T-helper 2 cell (primary cell): ENCODE measurements at places on chromosomes 16 and 17.

DNA sequence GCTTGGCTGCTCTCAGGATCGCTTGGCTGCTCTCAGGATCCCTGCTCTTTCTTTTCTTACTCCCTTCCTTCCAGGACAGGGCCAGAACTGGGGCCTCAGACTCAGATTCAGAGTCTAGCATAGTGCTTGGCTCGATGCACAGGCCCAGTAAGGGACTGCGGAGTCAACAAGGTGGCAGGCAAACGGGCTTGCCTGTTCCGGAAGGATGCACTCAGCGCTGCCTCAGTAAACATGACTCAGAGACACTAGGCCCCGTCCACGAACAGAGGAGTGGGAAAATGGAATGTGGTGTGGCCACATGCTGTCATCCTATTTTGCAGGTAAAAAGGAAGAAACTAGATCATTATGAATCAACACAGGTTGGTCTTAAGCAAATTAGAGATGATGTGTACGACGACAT is 9.8 kb downstream of the SPHK1 start:
- DNase-seq, result no peak

DNA sequence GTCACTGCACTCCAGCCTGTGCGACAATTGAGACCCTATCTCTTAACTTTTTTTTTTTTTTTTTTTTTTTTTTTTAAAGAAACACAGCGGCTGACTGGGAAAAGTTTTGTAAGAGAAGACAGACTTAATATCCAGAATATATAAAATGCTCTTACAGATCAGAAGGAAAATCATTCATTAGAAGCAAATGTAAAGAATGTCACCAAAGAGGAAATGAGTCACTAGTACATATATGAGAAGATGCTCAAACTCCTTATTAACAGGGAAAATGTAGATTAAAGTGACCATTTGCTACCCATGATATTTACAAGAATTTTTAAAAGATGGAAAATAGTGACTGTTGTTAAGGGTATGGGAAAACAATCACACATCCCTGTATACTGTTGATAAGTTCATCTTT is 48.9 kb downstream of the RABEP1 start:
- DNase-seq, result no peak

- no peak for DNase-seq
These were observed 48.0 kb downstream of the TEKT5 start for GRCh38 chr16:10646581-10647263.

DNA sequence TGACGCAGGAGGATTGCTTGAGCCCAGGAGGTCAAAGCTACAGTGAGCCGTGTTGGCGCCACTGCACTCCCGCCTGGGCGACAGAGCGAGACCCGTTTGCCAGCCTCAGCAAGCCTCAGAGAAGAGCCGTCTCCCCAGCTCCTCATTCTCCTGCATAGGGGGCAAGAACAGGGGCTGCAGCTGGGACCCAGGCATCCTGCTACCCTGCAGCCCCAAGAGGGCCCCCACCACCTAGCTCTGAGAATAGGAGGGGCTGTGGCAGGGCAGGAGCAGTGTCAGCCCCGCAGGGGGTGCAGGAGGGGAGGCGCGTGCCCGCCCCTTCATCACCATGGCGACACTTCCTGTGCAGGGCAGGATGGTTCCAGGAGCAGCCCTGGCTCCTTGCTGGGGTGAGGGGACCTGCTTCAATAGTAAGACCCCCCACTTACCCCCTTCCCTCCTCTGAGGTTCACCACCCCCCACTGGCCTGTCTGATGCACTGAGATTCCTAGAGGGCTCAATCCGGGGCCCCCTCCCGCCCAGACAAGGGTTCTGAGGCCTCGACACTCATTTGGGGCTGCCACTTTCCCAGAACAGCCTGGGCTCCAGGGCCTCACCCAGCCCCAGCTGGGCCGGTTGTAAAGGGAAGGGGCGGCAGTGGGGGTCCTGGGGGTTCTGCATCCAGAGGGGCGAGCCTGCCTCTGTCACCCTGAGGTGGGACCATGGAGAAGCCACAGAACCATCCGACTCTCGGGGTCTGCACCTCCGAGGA is 20.2 kb downstream of the VASN start:
- DNase-seq, result no peak

DNA sequence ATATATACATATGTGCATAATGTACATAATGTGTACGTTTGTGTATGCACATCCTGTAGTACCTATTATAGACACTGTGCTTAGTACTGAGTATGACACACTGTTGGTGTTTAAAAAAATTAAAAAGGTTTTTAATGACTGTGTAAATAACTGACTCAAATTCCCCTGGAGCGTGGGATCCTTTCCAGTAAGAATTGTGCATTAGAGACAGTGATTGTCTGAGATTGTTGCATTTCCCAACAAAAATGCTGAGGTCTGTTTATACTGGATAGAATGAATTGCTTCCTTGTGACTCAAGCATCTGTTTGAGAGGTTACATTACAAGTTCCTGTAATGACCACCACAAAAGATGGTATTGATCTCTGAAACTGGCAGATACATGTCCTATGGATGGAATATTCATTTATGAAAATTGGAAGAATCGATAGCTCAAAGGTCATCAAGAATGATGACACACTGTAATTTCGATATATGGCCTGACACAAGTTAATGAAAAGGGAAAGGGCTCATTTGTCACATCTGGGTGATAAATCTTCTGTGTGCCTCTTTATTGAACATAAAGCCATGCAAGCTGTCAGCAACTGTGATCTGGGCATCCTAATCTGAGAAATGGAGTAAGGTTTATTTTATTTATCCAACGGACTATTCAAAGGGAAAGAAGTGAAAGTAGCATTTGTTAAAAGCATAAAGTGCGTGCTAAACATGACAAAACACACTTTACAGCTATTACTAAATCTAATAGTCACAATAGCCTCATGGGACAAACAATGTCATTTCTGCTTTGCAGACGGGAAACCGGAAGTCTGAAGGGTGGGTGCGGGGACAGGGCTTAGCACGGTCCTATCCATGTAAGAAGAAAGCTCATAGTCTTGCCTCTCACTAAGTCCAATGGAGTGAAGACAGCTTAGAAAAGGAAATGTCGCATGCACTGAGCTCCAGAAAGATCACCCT is 228.8 kb downstream of the CDH11 start:
- DNase-seq, result no peak

- no peak for DNase-seq
These were observed 8.6 kb upstream of the VAC14 start for GRCh38 chr16:70809392-70810060.

DNA sequence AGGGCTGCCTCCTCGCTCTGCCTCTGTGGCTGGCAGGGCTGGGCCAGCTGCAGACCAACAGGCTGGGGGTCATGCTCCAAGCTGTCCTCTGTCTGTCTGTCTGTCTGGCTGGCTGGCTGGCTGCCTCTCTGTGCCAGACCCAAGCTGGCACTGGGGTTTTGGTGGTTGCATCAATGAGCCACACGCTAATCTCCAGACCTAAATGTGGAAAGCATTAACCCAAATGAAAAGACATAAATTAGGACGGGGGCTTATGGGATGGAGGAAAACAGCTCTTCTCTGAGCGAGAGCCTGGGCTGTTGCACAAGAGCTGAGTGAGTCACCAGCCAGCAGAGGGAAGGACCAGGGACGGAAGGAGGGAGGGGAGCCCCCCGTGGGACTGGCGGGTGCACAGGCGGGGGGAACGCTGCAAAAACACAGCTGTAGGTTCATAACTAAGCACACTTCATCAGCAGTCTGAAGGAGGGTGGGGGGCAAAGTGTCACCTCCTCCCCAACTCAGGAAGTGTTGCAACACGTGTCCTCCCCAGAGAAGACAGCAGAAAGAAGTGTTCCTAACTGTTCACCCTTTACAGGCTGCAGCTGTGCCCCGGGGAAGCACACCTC is 83.4 kb downstream of the GAS7 start:
- peak; percentile 39 for DNase-seq

DNA sequence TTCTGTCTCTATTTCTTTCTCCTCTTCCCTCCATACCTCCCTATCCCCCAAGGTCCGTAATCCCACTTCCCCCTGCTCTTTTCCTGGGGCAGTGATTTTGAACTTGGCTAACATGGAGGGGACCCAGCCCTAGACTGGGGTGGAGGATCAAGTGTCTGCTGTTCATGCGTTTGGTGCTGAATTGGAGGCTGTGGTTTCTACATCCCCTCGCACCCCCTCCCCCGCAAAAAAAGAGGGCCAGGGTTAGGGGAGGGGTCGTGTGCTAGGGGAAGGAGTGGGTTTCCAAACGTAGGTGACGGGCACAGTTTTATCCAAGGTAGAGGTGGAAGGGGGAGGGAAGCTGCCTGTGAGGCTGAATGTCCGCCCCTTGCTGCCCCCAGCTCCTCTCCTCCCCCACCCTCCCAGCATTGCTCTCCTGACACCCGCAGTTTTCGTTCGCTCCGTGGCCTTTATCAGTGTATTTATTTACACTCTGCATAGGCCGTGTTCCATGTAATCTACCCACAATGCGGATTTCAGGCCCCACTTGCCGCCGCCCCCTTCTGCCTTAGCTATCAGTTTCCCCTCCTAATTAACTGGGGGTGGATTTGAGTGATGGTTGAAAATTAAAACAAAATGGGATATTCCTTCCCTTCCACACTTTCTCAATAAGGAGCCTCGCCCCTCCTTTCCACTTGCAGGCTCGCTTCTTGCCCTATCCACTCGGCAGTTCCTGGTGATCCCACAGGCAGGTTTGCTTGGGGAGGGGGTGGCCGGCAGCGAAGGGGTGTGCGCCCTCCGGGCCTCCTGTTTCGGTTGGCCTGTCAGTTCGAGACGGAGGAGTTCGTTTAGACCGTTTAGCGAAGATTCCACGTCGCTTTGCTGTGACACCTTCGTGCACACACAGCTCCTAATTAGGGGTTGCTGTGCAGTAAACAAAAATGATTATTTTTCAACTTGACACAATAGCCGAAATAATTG is 2.0 kb downstream of the GNAO1 start:
- no peak for DNase-seq

DNA sequence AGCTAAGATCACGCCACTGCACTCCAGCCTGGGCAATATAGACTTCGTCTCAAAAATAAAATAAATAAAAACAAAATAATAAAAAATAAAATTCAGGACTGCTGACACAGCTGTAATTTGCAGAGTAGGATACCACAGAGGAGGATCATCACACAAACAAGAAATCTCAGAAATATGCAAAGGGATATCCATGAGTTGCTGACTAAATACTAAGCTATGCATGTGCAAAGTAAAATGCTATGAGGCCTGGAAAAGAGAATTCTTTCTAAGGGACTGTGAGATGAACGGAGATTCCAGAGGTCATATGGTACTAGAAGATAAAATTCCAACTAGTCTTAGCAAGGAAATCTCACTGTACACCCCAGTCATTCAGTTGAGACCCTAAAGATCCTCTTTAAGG is 74.8 kb downstream of the SLC39A11 start:
- DNase-seq, result no peak

- no peak for DNase-seq
These were observed 47.2 kb downstream of the DNAH9 start for GRCh38 chr17:11645426-11645825.

DNA sequence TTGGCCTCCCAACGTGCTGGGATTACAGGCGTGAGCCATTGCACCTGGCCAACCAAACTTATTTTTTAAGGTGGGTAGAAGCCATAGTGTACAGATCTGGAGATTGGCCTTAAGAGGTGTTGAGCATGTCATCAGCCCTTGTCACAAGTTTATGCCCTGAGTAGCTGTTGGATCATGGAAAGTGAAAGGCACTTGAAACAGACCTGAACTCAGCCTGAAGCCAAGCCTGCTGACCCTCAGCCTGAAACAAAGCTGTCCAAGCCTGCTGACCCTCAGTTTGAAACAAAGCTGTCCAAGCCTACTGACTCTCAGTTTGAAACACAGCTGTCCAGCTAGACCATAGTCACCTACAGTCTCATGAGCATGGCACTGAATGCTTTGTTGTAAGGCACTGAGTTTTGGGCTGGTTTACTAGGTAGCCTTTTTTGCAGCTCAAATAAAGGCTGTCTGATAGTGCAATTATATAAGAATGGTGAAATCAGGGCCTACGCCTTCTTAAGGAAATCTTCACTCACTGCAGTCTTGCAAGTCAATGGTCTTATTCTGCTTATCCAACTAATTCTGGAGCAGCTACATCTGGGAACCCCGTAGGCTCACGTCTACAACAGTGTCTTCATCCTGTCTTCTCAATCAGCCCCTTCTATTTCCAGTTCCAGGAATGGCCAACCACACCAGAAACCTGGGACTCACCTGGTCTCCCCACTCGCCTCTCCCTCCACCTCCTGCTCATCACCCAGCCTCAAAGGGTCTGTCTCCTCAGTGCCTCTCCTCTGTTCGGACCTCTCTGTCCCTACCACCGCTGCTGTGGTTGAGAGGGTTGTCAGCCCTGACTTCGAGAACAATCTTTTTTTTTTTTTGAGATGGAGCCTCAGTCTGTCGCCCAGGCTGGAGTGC is 2.9 kb upstream of the NPIPB15 start:
- DNase-seq, result no peak

DNA sequence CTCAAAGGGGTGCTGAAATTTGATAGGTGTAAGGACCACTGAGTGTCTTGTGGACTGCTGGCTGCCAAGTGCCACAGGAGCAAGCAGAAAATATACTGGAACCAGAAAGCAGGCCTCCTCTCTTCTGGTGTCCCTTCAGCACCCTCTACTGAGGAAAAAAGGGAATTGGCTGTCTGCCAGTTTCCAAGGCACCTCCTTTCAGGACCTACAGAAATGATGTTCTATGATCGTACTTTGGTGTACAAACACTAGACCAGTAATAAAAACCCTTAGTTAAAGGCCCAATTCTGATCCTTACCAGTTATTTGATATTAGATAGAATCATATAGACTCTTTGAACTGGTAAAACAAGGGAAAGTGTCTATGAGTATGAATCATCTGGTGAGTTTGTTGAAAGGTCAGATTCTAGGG is 35.8 kb upstream of the BCAS3 start:
- peak; percentile 8 for DNase-seq

GRCh38 chr16:56866955-56867830 is 2.2 kb downstream of the SLC12A3 start:
- DNase-seq, result no peak

- no peak for DNase-seq
These were observed 19.6 kb downstream of the GLP2R start for GRCh38 chr17:9845306-9845705.

GRCh38 chr16:31897283-31897682 is 23.7 kb downstream of the ZNF267 start:
- no peak for DNase-seq

GRCh38 chr17:71779482-71779881 is 341.3 kb upstream of the SOX9 start:
- DNase-seq, result no peak

DNA sequence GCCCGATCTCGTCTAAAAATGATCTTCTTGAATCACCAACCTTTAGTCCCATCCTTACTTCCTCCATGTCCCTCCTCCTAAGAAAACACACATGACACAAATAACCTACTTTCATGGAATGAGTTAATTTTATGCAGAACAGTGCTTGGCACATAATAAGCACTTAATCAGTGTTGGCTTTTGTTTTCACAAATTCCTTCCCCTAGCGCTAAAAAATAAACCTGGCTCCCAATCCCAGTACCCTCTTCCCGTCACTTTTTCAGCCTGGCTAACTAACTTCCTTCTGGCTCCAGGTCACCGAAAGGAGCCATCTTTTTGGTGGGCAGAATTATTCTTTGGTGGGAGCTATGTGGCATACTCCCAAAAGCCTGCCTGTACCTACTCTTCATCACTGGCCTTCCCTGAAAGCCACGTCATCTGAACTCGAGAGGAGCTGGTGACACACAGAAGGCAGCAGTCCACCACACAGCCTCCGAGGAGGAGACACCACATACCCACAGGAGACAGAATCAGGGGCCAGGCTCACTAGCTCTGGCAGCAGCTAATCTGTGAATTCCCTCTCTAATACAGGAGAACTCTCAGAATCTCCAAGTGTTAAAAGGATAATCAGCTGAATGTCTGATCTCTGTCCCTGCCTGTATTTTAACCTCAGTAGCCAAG is 114.5 kb downstream of the SMG6 start:
- no peak for DNase-seq

- DNase-seq, result no peak
These were observed 174.2 kb upstream of the FAM20A start for GRCh38 chr17:68775318-68775717.
